NCI-H146 (cell line): ENCODE measurements at places on chromosomes 11 and 22.

DNA sequence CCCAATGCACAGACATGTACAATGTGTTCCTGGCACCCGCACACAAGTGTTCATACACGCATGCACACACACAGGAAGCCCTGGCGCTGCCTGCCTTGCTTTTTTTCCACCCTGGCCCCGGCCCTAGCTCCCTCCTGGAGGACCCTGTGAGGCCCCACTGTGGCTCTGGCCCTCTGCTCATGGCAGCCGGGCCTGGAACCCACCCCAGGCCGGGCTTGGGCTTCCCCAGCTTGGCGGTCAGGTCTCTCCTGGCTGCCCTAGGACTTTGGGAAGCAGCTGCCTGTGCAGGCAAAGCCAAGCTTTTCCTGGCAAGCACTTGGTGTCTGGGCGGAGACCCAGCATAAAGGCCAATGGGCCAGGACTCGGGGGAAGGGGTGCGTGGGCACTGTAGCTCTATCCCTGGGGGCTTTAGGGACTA is 30.5 kb downstream of the CD82 start:
- no peak for DNase-seq

DNA sequence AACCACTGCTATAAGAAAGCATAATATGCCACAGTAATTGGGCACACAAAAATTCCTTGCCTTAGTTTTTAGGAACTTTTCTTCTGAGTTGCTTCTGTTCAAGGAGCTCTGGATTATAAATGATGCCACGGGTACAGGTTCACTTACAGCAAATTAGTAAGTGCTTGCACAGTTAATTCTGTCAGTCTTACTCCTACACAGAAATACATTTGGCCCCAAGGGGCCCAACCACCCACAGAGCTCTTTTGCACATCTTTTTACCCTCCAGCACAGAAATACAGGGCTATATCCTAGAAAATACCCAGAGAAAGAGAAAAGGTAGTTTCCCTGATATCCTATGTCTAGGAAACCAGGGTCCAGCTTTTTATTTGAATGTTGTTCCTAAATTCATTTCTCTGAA is 86.6 kb upstream of the CHRM4 start:
- DNase-seq: no peak

- DNase-seq: no peak
Observed at GRCh38 chr11:63532799-63533475, 3.7 kb upstream of the PLAAT4 start.

DNA sequence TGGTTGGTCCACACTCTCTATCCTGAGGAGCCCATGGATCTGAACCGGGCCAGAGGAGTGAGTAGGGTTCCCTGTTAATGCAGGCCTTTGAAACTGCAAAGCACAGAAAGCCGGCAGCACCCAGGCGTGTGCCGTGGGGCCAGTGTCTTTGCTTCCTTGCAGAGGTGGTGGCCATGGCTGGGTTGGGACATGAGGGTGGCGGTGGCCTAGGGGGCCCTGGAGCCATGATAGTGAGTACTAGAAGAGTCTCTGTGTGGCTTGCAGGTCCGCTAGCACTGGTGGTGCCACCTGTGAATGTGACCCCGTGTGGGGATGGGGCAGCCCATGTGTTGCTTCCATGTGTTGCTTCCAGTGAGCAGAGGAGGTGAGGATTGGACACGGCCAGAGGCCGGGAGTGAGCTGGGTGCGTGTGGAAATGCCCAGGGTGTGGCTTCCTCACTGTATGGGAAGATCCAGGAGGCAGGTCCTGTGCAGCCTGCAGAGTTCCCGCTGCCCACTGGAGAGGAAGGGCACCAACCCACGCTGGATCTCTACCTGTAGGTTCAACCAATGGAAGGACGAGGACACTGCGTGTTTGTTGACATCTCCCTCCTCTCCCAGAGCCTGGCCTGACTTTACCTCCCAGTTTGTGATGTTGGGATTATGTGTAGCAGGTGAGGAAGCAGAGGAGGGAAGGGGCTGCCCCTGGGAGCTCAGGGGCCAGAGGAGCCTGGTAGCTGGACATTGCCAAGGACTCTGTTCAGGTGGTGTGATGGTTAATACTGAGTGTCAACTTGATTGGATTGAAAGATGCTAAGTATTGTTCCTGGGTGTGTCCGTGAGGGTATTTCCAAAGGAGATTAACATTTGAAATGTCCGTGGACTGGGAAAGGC is 796.6 kb downstream of the TBC1D22A start:
- no peak for DNase-seq

GRCh38 chr22:41508770-41509170 is 35.5 kb downstream of the POLR3H start:
- no peak for DNase-seq

DNA sequence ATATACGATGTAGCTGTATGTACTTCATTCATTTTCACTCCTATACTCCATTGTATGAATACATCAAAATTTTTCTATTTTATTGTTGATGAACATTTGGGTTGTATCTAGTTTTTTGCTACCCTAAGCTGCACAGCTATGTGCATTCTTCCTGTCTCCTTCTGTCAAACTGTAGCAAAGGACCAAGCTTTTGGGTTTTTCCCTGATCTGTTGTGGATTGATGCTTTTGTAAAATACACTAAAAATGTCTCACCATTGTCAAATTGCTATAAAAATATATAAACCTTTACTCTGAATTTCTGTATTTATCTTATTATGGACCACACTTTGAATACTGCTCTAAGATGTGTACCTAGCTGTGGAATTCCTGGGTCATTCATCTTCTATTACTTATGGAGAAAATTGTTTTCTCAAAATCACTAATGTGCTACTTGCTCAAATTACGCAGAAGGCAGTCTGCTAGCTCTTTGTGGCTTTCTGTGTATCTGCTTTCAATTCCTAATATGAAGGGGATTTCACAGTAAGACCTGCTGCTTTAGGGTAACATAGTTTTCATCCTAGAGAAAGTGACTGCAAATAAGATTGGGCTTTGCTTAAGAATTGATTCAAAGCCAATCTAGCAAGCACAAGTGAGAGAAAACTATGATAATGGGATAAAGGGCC is 123.4 kb downstream of the CYP2R1 start:
- no peak for DNase-seq

DNA sequence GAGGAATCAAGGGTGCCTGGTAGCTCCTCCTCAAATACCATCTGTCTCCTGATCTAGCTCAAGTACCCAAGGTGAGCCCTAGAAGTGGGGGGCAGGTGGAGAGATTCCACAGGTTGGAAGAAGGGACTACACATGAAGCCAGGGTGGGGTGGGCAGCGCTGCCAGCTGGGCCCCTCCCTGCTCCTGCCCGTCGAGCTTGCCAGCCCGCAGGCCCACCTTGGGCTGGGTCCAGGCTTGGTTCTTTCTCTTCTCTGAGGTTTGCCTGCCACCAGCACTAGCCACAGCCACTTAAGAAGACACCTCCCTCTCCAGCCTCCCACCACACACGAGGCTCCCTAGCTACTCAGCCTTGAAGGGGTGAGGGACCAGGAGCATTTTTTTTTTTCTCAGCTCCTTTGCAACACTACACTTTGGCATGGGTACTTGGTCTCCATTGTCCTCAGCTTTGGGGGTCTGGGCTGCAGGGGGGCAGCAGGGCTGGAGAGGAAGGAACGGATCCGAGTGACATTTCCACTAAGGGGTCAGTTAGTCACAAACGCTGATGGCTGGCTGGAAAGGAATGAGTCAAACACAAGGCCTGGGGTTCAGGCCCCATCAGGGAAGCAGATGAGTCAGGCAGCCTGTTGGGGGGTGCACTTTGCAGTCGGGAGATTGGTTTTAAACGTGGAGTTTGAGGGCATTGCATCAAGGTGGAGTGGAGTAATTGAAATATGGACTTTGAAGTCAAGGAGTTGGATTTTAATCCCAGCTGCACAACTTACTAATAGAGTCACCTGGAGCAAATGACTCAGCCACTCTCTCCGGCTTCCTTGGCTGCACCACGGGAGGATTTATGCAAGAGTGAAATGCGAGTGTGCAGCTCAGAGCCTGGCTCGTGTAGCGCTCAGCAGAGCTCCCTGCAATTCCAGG is 7.4 kb upstream of the NPTXR start:
- no peak for DNase-seq

GRCh38 chr22:25569361-25569760 is 4.9 kb downstream of the GRK3 start:
- no peak for DNase-seq

GRCh38 chr11:131674051-131674755 is 303.8 kb downstream of the NTM start:
- no peak for DNase-seq

DNA sequence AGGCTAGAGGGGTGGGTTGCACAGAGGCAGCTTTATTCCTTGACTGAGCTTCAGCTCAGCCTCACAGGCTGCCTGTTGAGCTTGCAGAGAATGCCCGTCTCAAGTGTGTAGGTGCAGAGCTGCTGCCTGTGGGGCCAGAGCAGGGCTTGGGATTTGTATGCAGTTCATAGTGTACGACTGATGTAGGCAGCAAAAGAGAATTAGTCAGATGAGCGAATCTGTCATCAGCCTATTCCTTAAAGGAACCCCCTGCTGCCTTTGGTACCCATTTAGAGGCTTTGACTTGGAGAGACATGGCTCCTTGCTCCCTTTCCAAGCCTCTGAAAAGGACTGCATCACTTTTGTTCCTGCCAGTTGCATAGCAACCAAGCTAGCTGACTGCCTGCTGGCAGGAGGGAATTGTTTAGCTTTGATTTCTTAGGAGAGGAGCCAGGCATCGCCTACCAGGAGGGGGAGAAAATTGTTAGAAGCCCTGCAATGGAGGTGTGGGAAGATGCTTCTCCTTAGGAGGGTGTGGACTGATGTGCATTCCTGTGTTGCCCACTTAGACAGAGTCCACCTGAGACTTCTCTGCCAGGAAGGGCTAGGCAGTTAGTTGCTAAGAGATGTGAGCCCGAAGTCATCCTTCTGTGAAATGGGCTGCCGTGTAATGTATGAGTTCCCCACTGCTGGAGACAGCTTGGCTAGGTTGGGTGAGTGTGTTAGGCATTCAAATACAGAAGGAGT is 10.9 kb downstream of the ACO2 start:
- no peak for DNase-seq

DNA sequence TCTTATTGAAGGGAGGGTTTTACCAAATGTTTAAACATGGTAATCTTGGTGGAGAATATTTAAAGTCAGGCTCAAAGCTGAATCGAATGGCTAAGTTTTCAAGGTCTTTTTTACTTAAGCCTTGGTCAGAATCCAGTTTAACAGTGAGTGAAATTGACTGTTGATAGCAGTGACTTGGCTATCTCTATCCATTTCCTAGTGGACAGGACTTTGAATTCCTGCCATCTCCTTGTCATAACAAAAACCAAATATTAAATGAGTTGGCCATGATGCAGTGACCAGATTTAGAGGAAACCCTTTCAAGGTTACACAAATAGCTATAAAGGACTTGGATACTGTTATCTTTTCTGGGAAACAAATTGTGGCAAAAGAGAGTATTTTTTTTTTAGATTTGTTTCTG is 92.0 kb downstream of the JRKL start:
- DNase-seq: no peak

DNA sequence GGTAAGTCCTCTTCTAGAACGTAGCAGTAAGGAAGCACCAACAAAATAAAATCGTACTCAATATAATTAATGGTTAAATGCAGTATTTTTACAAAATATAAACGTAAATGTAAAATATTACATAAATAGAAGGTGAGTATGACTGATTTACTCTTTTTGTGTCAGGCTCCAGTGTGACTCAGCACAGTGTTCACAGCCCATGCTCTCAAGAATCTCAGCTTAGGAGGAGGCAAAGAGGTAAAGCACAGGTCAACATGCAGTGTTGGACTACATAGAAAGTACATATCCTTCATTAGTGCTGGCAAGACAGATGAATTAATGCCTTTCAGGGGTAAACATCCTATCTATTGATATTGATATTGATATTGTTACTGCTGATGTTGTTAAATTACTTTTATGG is 2050.6 kb upstream of the RAG2 start:
- DNase-seq: no peak

- no peak for DNase-seq
Observed at GRCh38 chr11:44467413-44467812, 98.0 kb upstream of the CD82 start.

DNA sequence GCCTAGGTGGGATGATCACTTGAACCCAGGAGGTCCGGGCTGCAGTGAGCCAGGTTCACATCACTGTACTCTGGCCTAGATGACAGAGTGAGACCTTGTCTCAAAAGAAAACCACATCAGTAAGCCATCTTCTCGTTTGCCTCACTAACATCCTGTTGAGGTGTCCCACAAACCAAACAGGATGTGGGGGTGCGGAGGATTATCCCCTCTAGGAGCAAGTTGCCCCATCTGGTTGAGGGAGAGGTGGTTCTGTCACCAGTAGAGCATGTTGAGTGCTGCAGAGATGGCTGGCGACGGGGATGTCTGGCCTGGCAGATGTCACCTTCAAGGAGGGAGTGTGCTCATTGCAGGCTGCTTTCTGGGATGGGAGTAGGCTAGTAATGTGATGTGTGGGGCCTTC is 72.4 kb downstream of the ZNRF3 start:
- DNase-seq: no peak
